CD4-positive, alpha-beta T cell treated with Interleukin-17A for 4 hours (primary cell): ENCODE measurements at places on chromosomes 5 and 9.

- peak; percentile 58 for DNase-seq
Observed at GRCh38 chr9:92807757-92808725, 43.4 kb upstream of the BICD2 start.

DNA sequence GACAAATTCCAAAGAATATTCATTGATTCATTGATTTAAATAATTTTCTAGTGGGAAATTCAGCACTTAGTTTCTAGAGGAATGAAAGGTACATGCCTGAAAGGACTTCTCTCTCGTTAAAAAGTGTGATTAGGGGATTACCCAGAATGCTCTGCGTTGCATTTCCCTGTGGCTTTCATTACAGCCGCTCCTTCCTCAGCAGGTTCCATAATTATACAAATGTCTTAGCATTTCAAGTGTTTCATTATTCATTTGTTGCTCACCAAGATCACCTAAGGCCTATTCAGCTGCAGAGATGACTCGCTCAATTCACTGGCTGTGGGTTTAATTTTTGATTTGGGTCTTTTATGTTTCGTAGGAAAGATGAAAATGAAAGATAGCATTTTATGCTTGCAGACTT, 52.8 kb downstream of the SPATA31C2 start:
- DNase-seq, result no peak

GRCh38 chr5:59840200-59840601, 53.3 kb downstream of the PDE4D start:
- no peak for DNase-seq

DNA sequence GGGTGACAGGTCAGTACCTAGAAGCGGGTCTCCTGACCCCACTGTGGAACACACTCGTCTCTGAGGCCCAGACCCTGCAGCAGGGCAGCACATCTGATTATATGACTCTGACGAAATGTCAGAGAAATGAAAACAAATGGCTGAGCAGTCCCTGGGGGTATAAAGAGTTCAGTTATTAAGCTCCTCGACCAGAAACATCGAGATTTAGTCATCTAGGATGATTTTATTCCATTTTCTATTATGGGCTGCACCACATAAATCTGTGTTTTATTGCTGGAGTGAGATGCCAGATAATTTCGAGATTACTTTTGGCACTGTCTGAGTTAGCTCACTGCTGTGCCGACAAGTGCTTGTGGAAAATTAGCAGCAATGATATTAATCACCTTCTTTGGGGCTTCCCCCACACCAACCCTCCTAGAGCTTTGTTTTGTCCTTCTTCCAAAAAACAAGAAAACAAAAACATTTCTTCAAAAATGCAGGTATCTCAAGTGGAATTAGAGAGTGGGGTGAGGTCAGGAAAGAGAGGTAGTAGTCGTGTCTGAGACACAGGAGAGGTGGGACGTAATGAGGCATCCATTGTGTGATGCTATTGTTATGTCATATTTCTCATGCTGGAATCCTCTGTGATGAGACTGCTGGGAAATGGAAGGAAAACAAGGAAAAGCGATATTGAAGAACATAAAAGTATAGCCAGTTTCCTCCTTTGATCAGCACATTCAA, 495.5 kb downstream of the DMAC1 start:
- DNase-seq, result no peak

- DNase-seq, result no peak
Observed at GRCh38 chr5:72436796-72437471, 70.3 kb downstream of the ZNF366 start.

GRCh38 chr5:149200355-149200754, 59.1 kb downstream of the ABLIM3 start:
- no peak for DNase-seq

GRCh38 chr9:21015995-21016394, 15.4 kb downstream of the HACD4 start:
- DNase-seq, result no peak

GRCh38 chr9:17725399-17726010, 146.6 kb downstream of the SH3GL2 start:
- no peak for DNase-seq

- no peak for DNase-seq
Observed at GRCh38 chr9:126502417-126503332, 111.1 kb upstream of the LMX1B start.

DNA sequence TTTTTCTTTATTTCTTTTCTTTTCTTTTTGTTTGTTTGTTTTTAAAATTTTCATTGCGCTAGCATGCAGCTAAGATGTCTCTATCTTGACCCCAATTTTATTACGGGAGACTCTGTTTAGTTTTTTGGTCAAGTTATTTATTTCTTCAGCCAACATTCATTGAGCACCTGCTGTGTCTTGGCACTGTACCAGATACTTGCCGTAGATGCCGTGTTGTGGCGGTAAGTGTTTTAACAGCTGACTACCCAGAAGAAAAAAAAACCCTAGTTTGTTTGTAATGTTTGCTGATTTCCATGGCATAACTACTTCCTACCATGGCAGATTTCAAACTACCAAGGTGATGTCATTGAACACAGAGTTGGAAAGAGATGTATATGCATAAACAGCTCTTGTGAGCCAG, 65.0 kb downstream of the UGCG start:
- no peak for DNase-seq

- DNase-seq, result peak; percentile 3
Observed at GRCh38 chr9:120914396-120914795, 12.2 kb downstream of the TRAF1 start.

DNA sequence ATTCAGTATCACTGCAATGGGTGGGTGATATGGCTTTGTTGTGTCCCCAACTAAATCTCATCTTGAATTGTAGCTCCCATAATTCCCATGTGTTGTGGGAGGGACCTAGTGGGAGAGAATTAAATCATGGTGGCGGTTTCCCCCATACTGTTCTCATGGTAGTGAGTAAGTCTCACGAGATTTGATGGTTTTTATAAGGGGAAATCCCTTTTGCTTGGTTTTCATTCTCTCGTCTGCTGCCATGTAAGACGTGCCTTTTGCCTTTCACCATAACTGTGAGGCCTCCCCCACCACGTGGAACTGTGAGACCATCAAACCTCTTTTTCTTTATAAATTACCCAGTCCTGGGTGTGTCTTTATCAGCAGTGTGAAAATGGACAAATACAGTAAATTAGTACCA, 9.5 kb upstream of the NANS start:
- no peak for DNase-seq

- no peak for DNase-seq
Observed at GRCh38 chr9:125701351-125701750, 5.7 kb downstream of the MAPKAP1 start.

DNA sequence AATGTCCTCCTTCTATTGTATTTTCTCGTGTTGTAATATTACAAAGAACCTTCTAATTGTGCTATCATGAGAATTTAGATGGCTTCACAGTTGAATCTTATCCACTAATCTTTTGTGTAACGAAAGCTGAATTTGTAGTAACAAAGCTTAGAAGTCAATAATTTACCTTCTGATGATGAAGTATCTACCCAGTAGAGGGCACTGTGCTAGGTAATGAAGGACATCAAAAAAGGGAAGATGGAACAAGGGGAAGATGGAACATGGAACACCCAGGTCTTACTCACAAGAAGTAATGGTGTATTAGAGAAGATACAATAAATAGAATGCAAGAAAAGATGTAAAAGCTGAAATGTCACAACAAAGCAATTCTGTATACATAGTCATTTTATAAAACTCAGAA, 131.0 kb upstream of the CCNG1 start:
- DNase-seq, result no peak

DNA sequence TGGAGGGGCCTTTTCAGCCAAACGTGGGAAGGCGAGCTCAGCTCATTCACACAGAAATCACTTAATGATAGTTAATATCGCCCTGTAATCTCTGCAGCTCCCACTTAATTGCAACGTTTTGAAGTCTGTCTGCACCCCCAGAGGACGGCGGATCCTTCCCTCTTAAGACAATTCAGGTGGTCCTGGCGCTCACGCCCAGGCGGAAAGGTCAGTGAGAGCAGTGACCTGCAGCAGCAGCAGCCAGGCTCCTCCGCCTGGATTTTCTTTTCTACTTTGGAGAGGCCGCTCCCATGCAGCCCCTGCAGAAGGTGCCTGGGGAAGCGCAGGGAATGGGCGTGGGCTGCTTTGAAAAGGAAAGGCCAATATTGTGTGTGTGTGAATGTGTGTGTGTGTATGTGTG, 400.9 kb upstream of the IRX1 start:
- no peak for DNase-seq

DNA sequence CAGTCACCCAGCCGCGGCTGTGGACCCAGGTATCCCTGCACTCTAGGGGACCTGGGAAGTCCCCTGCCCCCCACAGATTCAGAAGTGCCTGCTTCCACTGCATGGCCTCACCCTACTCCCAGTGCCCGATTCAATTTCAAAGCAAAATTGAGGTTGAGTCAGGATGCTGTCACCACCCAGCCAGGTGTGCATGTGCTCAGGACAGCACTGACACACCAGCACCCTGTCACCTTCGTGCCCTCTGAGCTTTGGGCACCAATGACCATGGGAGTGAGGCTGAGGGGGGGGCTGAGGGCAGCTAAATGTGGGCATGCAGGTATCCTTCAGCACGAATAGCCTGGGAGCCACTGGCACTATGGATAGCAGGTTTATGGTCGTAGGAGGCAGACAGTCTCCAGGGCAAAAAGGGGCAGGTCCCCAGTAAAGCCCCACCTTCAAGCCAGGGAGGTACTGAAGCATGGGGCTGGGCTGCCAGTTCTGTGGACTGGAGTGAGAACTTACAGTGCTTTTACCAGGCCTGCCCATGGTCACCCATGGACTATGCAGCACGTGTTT, 1151.6 kb upstream of the CDH6 start:
- no peak for DNase-seq

- DNase-seq, result no peak
Observed at GRCh38 chr5:67487862-67488261, 291.3 kb upstream of the CD180 start.

DNA sequence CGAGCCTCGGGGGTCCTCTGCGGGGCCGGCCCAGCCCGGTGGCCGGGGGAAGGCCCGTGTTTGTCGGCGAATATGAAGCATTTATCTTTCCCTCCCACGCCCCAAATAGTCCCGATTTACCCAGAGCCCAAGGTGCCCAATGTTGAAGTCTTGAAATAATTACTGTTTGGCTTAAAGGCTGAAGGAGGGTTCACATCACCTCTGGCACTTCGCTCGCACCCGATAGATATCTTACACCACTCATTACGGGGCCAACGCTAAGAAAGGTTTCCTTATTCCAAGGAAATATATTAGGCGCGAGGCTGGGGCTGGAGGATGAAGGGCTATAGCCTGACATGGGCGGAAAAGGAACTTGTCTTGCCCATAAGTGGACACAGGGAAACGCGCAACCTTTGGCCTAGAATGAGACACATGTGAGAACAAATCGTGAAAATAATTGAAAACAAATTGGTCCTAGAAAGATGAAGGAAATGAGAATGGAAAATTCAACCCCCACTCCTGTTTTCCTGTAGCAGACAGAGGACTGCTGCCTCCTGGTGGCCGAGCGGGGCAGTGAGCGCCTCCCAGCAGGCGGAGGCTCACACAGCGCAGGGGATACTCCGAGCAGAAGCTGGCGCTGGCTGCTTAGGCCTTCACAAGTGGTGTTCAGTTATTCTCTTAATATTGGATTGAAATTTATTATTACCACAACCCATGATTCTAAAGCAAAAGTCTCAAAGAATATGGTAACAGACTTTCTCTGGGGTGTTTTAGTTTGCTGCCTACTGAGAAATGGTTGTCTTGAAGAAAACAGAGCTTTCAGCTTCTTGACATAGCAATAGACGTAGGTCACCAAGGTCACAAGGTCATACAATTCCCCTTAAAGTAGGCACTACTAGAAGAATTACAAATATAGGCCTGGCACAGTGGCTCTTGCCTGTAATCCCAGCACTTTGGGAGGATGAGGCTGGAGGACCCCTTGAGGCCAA, 7.9 kb downstream of the CCL21 start:
- peak; percentile 87 for DNase-seq

DNA sequence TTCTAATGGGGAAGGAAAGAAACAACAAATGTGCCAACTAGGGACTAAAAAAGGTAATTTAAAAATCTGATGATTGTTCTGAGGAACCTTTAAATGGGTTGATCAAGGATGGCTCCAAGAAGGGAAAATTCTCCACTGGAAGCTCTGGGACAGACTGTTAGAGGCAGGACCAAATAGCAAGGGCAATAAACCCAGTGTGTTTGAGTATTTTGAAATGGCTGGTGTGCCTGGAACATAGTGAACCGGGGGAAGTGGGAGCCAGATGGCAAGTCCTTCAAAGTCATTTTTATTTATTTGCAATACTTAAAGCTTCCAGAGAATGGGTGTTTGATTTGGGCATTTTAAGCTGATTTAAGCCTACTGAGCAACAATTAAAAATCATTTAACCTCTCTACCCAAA, 587.7 kb upstream of the MEF2C start:
- DNase-seq, result no peak

DNA sequence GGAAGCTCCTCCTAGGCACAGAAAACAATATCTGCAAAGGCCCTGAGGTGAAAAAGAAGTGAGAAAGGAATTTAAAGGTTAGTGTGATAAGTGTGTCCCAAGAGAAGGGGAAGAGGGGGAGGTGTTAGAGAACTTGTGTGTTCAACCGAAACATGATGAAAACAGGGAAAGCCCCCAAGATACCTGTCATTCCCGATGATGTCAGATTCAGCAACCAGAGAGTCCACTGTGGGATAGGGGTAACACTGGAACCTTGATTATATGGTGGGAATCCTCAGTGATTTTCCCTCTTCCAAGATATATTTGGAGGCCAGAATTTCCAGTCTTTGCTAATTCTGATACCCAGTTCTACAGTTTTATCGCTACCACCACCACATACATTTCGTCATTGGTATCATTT, 15.5 kb upstream of the BNC2 start:
- DNase-seq, result no peak

DNA sequence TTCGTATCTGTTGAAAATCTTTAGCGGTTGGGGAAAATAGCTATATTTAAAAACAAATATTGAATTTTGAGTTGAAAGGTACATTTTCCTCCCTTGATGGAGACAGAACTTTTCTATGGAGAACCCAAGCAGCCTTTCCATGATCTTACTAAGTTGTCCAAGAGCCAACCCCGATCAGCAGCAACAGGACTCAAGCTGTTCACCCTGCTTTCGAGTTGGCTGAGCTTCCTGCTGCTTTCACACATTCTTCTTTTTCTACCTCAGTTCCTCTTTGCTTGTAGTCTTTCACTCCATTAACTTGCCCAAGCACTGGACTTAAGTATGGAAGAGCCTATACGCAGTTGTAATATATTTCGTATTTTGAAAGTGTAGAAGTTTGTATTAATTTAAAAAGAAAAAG, 59.4 kb downstream of the IL6ST start:
- no peak for DNase-seq

- no peak for DNase-seq
Observed at GRCh38 chr5:115941051-115941675, 21.1 kb upstream of the LVRN start.

GRCh38 chr5:66344544-66344943, 200.4 kb downstream of the SREK1 start:
- DNase-seq, result no peak

DNA sequence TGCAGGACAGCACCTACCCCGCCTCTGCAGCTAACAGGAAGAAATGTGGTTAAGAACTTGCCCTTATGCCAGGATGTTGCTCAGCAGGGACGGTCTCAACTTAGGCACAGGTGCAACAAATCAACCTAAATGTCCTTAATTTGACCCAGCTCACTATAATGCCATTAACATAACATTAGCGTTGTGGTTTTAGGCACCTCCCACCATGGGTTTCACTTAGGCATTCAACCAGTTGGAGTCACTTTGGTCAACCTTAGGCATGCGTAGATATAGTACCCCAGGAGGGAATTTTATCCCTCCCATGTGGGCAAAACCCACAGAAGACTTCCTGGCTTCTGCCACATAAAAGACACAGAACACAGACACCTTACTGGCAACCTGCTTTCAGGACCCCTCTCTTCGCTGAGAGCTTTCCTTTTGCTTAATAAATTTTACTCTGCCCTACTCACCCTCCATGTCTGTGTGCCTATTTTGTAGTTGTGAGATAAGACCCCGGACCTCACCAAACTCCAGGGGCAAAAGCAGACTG, 8.7 kb upstream of the ERAP1 start:
- peak; percentile 69 for DNase-seq
